Activated T-helper 1 cell treated with anti-CD3 and anti-CD28 coated beads, Interleukin-2, amount 50 U/mL, for 16 hours (primary cell): ENCODE measurements at places on chromosomes 5 and 9.

DNA sequence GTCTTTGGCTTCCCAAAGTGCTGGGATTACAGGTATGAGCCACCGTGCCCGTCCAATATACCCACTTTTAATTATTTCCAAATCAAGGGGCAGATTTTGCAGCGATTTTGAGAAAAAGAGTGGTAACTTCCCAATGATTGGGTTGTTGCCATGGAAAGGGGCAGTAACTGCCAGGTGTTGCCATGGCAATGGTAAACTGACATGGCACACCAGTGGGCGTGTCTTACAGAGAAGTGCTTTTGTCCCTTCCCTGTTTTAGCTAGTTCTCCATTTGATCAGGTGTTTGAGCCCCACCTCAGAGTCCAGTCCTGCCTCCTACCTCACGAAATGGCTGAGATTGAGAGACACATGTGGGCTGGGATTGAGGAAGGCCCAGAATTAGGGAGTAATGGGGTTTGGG, 86.3 kb upstream of the IER5L start:
- DNase-seq = no peak

DNA sequence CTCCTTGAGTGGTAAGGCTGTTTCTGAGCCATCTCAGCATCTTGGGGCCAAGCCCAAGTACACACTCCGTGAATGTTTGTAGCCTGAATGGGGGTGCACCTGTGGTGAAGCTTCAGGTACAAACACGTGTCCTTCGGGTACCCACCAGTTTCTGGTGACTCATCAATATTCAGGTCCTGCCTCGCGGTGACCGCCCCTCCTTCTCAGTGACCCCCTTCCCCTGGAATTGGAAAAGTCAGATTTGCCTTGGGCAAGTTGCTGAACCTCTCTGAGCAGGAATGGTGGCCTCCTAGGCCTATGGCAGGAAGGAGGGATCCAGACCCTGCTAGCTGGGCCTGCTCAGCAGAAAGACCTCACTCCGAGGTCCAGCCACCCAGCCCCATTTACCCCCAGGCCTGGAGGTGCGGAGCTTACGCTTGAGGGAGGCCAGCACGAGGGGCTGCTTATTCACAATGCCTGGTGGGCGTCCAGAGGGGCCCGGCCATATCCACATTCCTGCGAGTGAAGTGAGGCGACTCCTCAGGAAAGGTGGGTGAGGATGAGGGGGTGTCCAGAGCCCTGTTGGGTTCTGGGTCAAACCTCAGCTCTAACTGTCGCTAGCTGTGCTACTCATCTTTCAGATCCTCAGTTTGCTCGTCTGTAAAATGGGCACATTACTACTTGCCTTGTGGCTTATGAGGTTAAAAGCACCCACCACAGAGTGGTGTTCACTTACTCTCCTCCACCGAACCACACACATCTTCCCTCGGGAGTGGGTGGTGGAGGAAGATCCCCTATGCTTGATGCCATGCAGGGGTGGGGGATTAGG, 7.0 kb downstream of the ADGRD2 start:
- no peak for DNase-seq

DNA sequence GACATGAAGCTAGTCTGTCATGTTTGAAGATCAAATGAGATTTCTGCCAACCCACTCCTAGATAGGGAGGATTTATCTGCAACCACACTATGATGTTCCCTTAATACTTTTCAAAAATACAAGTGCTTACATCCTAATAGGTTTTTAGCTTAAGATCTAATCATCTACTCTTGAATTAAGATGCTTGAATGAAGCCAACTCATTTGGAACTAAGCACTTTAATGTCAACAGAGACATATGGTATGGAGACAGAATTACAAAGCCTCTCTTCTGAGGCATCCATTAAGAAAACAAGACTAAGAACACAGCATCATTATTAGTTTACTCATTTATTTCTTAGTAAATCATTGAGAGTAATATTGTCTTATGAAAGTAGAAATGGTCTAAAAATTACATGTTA, 139.3 kb upstream of the NFIB start:
- DNase-seq = no peak

DNA sequence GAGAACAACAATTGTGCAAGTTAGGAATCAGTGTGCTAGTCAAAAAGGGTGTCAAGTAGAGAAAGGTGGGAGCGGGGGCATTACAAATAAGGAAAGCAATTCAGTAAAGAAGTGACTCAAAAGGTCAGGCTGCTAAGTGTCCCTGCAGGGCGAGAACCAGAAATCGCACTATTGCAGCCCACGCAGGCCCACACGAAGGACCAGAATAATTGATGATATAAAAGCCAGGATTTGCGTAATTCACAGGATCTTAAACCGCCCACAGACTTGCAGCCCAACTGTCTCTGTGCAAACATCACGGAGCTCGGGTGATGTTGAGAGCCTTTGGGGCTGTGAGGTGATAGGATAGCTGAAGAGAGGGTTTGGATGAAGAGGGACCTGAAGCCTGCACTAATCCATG, 349.0 kb downstream of the BRINP1 start:
- DNase-seq = no peak

GRCh38 chr9:126295516-126295915, 31.1 kb upstream of the MVB12B start:
- no peak for DNase-seq

GRCh38 chr9:31030741-31031202, 1353.7 kb upstream of the ACO1 start:
- no peak for DNase-seq

- DNase-seq = no peak
These were observed 405.2 kb upstream of the MPDZ start for GRCh38 chr9:13684656-13685055.

- no peak for DNase-seq
These were observed 19.1 kb upstream of the TBCA start for GRCh38 chr5:77795268-77795667.

GRCh38 chr5:25423271-25423670, 778.5 kb upstream of the CDH10 start:
- no peak for DNase-seq
